Esophagus muscularis mucosa (tissue), 4 donors: ENCODE measurements at places on chromosomes 1 and 21. TPM values are rescaled to one million over a fixed set of nuclear protein-coding genes. Genes with fewer than 3 reads are reported as not detected.

The S100A7 gene
- total RNA-seq = not detected

The FCER1G gene
- 32.8 TPM for total RNA-seq

The OPN3 gene
- total RNA-seq = 5.3 TPM

DNA sequence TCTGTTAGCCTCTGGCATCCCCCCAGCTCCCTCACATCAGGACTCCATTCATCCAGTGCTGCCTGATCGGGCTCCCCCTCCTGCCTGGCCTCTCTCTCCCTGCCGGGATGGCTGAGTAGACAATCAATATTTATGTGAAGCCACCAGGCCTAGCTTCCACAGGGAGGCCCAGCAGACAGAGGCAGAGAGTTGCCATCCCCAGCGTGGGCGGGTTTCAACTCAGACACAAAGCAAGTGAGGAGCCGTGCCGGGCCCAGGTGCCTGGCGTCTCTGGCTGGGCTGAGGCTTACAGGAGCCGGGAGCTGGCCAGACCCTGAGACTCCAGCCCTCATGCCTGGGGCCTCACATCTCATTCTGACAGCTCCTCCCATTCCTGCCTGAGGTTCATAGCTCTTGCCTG is 34.5 kb upstream of the ATP2B4 start:
- DNase-seq = no peak
- peaks cover 40% of the 10 kb centered on the region for H3K4me1 ChIP-seq
- no peak overlapping the region for H3K4me3 ChIP-seq
- H3K27me3 ChIP-seq = no peaks in the 10 kb centered on the region
- peak overlapping the region; percentile 81 for H3K27ac ChIP-seq

DNA sequence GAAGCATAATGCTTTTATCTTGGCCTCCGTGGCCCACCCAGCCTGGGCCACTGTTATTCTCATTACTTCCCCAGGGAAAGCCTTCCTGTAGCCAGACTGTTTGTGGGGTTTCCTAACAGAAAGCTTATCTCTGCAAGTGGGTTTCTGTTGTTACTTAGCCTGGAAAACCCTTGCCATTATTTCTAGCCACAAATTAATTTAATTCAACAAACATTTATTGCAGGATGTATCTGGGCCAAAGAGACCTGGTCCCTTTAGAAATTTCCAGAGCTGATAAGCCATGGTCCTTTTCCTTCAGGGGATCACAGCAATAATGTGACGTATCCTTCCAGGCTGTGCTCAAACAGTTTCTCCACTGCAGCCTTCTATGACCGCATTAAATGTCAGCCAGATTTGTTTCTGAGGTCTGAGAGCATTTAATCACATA is 20.9 kb downstream of the TNN start:
- H3K27me3 ChIP-seq = no peaks in the 10 kb centered on the region
- peak; percentile 72 for DNase-seq
- no peak overlapping the region for H3K4me3 ChIP-seq
- no peaks in the 10 kb centered on the region for H3K4me1 ChIP-seq
- no peak overlapping the region for H3K27ac ChIP-seq

- peaks cover 45% of the 10 kb centered on the region for H3K4me1 ChIP-seq
- no peaks in the 10 kb centered on the region for H3K36me3 ChIP-seq
Measured at GRCh38 chr1:3368711-3369445, 85.6 kb upstream of the ARHGEF16 start.

DNA sequence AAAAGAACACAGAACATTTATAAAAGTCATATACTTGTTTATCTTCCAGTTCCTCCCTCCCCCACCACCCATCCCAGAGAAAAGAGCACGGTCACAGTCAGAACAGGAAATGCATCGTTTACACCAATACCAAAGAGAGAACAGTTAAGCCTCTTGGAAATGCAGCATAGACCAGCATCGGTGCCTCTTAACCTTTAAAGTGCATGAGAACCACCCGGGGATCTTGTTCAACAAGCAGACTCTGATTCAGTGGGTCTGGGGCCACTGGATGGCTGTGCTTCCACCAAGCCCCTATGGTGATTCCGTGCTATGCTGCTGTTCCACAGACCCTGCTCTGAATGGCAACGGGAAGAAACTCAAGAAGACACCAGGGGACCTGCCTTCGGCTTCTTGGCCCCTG is 19.2 kb downstream of the FAM89A start:
- peak; percentile 64 for DNase-seq
- H3K27me3 ChIP-seq = no peaks in the 10 kb centered on the region
- H3K4me1 ChIP-seq = peaks cover 4% of the 10 kb centered on the region
- no peak overlapping the region for H3K27ac ChIP-seq
- no peak overlapping the region for H3K4me3 ChIP-seq
- H3K36me3 ChIP-seq = no peaks in the 10 kb centered on the region

DNA sequence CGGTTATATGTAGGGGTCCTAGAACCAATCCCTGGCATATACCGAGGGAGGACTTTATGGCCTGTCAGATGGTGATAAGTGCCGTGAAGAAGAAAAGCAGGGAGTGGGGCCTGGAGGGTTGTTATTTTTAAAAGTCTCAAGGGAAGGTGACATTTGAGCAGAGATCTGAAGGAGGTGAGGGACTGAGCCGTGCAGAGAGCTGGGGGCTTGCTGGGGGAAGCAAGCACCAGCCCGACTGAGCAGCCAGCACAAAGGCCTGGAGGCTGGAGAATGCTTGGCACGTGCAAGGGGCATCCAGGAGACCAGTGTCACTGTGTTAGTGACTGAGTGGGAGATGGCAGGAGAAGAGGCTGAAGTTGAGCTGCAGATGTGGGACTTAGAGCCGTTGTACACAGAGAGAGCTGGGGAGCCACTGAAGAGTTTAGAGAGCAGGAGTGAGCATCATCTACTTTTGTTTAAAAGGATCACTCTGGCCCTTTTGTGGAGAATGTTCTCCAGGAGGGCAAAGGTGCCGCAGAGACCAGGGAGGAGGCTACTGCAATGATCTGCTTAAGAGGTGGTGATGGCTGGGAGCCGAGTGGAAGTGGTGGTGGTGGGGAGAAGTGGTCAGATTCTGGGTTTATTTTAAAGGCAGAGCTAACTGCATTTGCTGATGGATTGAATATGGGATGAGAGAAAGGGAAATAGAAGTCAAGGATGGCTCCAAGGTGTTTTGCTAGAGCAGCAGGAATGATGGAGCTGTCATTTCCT is 31.2 kb downstream of the PTPRU start:
- H3K27ac ChIP-seq = no peak overlapping the region
- H3K27me3 ChIP-seq = no peaks in the 10 kb centered on the region
- peaks cover 11% of the 10 kb centered on the region for H3K4me1 ChIP-seq
- DNase-seq = no peak
- no peak overlapping the region for H3K4me3 ChIP-seq

- DNase-seq = peak; percentile 57
- H3K36me3 ChIP-seq = no peaks in the 10 kb centered on the region
- peaks cover 11% of the 10 kb centered on the region for H3K4me1 ChIP-seq
Measured at GRCh38 chr1:43232482-43232881, 37.3 kb upstream of the TMEM125 start.

DNA sequence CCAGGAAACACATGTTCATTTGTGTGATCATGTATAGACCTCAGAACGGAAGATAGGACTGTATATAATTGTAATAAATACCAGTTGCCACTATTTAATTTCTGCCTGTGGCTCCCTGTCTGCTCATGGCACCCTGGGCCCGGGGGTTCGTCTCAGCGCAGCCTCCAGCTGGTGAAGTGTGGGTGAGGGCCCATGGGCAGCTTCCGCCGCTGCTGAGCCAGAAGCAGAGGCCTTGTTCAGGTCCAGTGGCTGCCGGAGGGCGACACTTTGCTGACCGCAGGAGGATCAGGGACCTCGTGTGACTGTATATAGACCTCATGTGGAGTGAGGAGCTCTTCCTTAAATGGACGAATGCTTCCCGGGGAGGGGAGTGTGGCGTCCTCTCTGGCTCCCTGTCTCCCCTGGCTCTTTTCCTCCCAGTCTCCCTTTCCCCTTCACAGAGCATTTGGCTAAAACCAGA is 155.9 kb downstream of the PEX14 start:
- peak overlapping the region; percentile 55 for H3K27ac ChIP-seq
- H3K4me1 ChIP-seq = peaks cover 71% of the 10 kb centered on the region
- no peak overlapping the region for H3K4me3 ChIP-seq
- no peak for DNase-seq
- H3K36me3 ChIP-seq = peaks cover 35% of the 10 kb centered on the region

GRCh38 chr1:207020065-207020708 is 12.4 kb downstream of the C1orf116 start:
- DNase-seq = peak; percentile 89
- H3K4me3 ChIP-seq = no peak overlapping the region
- H3K36me3 ChIP-seq = no peaks in the 10 kb centered on the region
- H3K27me3 ChIP-seq = no peaks in the 10 kb centered on the region

DNA sequence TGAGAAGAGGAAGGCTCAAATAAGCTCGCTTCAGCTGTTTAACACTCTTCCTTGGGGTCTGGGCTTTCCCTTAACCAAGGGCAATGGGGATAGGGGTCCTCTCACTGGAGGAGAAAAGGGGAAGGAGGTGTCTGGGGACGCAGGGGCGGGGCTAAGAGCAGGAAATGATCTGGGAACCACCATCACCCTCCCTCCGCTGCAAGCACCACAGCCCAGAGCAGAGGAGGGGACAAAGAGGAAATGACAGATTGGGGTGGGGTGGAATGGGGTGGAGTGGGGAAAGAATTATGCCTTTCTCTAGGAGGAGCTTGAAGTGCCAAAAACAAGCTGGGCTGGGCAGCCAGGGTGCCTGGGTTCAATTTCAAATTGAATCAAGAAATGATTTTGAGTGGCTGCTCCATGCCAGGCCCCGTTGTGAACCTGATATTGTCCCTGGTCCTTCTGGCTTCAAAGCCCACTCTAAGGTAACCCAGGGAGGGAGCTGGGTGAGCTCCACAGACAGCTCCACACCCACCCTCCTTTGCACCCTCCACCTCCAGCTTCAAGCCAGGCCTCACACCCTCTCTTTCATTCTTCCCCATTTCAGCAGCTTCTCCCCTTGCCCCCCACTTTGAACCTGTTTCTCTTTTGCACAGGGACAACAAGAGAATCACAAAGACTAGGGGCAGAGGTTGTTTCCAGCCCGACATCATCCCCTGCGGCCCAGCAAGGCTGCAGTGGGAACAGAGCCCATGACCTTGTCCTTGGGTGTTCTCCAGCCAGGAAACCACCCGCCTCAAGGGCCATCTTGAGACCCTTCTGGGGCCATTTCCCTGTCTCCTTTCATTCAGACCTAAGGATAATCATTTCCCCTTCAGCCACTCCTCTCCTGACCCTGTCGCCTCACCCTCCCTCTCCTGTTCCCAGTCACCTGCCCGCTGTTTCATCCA is 1.1 kb downstream of the ARHGAP30 start:
- H3K36me3 ChIP-seq = no peaks in the 10 kb centered on the region
- no peaks in the 10 kb centered on the region for H3K4me1 ChIP-seq
- H3K27ac ChIP-seq = peak overlapping the region; percentile 55
- no peaks in the 10 kb centered on the region for H3K27me3 ChIP-seq

DNA sequence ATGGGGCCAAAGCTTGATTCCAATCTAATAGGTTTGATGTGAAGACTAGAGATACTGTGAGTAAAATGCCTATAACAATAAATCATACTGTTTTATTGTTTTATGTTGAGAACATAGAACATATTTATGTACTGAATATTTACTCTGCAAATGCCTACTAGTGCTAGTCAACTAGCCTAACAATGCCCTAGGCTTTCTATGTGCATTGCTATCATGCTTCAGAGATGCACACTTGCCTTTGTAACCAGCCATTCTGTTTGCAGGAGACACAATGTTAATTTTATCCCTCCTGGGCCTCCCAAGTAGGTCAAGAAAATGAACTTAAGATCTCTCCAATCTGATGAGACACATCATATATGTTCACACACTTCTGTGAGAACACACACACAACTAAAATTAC is 530.8 kb upstream of the BEND5 start:
- DNase-seq = no peak
- H3K27ac ChIP-seq = no peak overlapping the region
- no peaks in the 10 kb centered on the region for H3K27me3 ChIP-seq
- H3K36me3 ChIP-seq = no peaks in the 10 kb centered on the region
- no peak overlapping the region for H3K4me3 ChIP-seq

GRCh38 chr1:235006132-235006721 is 122.4 kb downstream of the TOMM20 start:
- H3K4me1 ChIP-seq = peaks cover under 1% of the 10 kb centered on the region
- no peak for DNase-seq
- no peaks in the 10 kb centered on the region for H3K27me3 ChIP-seq
- H3K4me3 ChIP-seq = no peak overlapping the region

DNA sequence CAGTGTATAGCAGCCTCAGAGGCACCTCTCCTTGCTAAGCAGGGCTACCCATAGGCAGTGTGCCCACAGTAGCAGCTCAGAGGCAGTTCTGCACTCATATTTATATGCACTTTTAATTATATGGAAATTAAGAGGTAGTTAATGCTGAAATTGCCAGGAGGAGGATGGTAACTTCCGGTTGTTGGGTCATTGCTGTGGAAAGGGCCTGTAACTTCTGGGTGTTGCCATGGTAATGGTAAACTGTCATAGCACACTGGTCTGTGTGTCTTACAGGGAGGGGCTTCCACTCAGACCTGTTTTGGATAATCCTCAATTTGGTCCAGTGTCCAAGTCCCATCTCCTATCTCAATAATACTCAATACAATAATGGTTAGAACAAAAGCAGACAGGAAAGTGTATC is 7.6 kb downstream of the CFH start:
- H3K27me3 ChIP-seq = no peaks in the 10 kb centered on the region
- no peak overlapping the region for H3K4me3 ChIP-seq
- no peaks in the 10 kb centered on the region for H3K36me3 ChIP-seq
- H3K27ac ChIP-seq = no peak overlapping the region
- peaks cover 7% of the 10 kb centered on the region for H3K4me1 ChIP-seq

DNA sequence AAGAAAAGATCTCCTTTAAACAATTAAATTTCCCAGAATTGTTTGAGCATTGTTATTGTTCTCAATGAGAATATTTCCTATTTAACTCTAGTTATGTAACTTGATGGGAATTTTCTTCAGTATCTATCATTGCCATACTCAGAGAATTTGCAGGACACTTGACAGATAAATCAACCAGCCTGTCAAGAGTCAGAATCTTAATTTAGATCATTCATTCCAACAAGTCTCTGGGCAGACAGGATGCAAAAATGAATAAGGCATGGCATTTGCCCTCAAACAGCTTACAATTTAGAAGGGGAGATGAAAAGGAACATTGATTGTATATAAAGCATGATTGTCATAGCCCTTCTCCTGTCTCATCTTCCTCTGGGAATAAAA is 7.3 kb upstream of the DISC1 start:
- H3K27ac ChIP-seq = no peak overlapping the region
- H3K4me3 ChIP-seq = no peak overlapping the region
- H3K27me3 ChIP-seq = peaks cover 11% of the 10 kb centered on the region

DNA sequence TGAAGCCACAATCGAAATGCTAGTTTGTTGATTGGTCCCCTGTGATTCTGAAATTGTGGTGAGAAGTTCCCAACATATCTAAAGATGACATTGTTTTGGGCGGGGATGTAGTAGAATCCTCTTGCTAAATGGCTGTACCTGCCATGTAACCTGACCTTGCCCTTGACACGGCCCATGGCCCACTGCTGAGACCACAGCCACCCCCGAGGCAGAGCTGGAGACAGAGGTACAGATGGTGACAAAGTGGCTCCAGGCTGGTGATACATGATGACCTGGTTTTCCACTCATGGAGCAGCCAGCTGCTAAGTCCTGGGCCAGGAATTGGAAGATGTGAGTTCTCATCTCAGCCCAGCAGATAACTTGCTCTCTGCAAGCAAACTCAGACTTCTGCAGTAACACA is 226.5 kb downstream of the FOXD2 start:
- H3K4me3 ChIP-seq = no peak overlapping the region
- no peaks in the 10 kb centered on the region for H3K27me3 ChIP-seq
- no peaks in the 10 kb centered on the region for H3K4me1 ChIP-seq
- no peaks in the 10 kb centered on the region for H3K36me3 ChIP-seq
- DNase-seq = no peak
- H3K27ac ChIP-seq = no peak overlapping the region
